Breast epithelium (tissue), 4 donors: ENCODE measurements at places on chromosomes 4 and X. TPM values are rescaled to one million over a fixed set of nuclear protein-coding genes. Genes with fewer than 3 reads are reported as not detected.
A peak's percentile ranks its signal among the peaks of the same experiment; 100 is the strongest.

DNA sequence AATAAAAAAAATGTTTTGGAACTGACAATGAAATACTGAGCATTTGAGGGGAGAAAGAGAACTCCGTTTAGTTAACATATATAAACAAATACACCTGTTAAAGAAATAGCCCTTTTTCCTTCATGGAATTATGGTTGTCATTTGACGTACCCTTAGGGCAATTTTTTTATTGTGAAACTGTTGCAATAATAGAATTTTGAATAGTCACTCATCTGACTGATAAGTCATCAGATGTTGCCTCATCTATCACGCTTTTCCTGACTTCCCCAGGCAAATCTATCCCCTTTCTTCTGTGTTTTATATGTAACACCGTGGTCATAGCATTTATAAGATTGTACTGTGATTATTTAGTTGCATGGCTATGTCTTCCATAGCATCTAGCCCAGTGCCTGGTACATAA, 69.0 kb upstream of the HDAC8 start:
- no peak overlapping the region for H3K4me3 ChIP-seq
- DNase-seq = no peak
- H3K27me3 ChIP-seq = peaks cover 22% of the 10 kb centered on the region

GRCh38 chr4:10461091-10461849, 4.0 kb upstream of the ZNF518B start:
- H3K4me1 ChIP-seq = no peaks in the 10 kb centered on the region
- peak overlapping the region; percentile 28 for H3K4me3 ChIP-seq
- H3K27me3 ChIP-seq = peaks cover 7% of the 10 kb centered on the region
- no peaks in the 10 kb centered on the region for H3K36me3 ChIP-seq
- no peak overlapping the region for H3K27ac ChIP-seq

GRCh38 chr4:98166025-98166730, 22.9 kb upstream of the STPG2 start:
- no peaks in the 10 kb centered on the region for H3K27me3 ChIP-seq
- peak; percentile 50 for DNase-seq
- no peaks in the 10 kb centered on the region for H3K36me3 ChIP-seq
- H3K27ac ChIP-seq = no peak overlapping the region
- H3K4me1 ChIP-seq = no peaks in the 10 kb centered on the region
- H3K4me3 ChIP-seq = no peak overlapping the region

DNA sequence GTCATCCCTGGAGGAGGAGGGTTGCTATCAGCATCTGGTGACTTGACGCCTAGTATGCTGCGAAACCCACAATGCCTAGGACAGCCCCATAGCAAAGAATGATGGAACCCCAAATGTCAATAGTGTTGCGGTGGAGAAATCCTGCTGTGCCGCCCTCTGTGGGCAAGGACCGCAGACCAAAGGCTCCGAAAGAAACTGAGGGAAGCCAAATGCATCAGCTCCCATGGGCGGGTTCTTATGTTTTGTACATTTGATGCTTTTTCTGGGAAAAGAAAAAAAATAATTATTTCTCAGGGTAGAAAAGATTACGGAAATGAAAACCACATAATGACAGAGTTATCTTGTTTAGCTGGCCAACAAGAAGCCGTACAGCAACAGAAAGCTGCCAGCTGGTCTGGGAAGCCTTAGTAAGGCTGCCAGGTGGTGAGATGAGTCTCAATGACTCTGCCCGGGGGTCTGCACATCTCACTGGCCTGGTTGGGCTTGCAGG, 95.0 kb upstream of the TBL1X start:
- H3K36me3 ChIP-seq = no peaks in the 10 kb centered on the region
- no peak for DNase-seq
- H3K4me1 ChIP-seq = no peaks in the 10 kb centered on the region
- H3K27me3 ChIP-seq = peaks cover 9% of the 10 kb centered on the region
- no peak overlapping the region for H3K27ac ChIP-seq

- no peak for DNase-seq
- H3K4me1 ChIP-seq = no peaks in the 10 kb centered on the region
- no peak overlapping the region for H3K4me3 ChIP-seq
- H3K27me3 ChIP-seq = no peaks in the 10 kb centered on the region
- H3K36me3 ChIP-seq = no peaks in the 10 kb centered on the region
Measured at GRCh38 chr4:113499696-113500095, 261.8 kb downstream of the CAMK2D start.

- peak within 1 kb of the TSS; percentile 66 for H3K4me3 ChIP-seq
- H3K4me1 ChIP-seq = no peaks in the 10 kb centered on the region
- no peaks in the 10 kb centered on the region for H3K36me3 ChIP-seq
- peak; percentile 56 for DNase-seq
- H3K27ac ChIP-seq = peak within 1 kb of the TSS; percentile 80
Measured at GRCh38 chrX:132488819-132489577, at the start of gene MBNL3. TSS of gene MBNL3 (minus strand) at chrX:132489038. CDS start at chrX:132439611, 49,427 bp downstream.

- H3K4me1 ChIP-seq = no peaks in the 10 kb centered on the region
- H3K4me3 ChIP-seq = no peak overlapping the region
- no peak overlapping the region for H3K27ac ChIP-seq
- H3K27me3 ChIP-seq = no peaks in the 10 kb centered on the region
- no peak for DNase-seq
Measured at GRCh38 chr4:81314196-81314896, 99.3 kb upstream of the PRKG2 start.

- H3K4me1 ChIP-seq = no peaks in the 10 kb centered on the region
- DNase-seq = no peak
- H3K4me3 ChIP-seq = no peak overlapping the region
- no peaks in the 10 kb centered on the region for H3K36me3 ChIP-seq
- H3K27me3 ChIP-seq = no peaks in the 10 kb centered on the region
- no peak overlapping the region for H3K27ac ChIP-seq
Measured at GRCh38 chrX:6095469-6095868, 133.2 kb downstream of the NLGN4X start.

DNA sequence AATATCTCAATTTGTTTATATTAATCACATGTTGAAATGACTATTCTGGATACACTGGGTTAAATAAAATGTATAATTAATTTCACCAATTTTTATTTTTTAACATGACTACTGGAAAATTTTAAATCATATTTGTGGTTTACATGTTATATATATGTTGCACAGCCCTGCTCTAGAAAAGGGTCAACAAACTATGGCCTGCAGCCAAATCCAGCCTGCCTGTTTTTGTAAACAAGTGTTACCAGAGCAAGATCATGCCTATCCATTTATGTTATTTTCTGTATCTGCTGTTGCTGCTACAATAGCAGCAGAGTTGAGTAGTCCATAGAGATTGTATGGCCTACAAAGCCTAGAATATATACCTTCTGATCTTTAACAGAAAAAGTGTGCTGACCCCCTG, 1.2 kb downstream of the TCEANC start:
- no peaks in the 10 kb centered on the region for H3K4me1 ChIP-seq
- H3K27ac ChIP-seq = no peak overlapping the region
- H3K4me3 ChIP-seq = no peak overlapping the region
- H3K27me3 ChIP-seq = no peaks in the 10 kb centered on the region

- peaks cover 27% of the 10 kb centered on the region for H3K27me3 ChIP-seq
- H3K36me3 ChIP-seq = no peaks in the 10 kb centered on the region
- no peak overlapping the region for H3K4me3 ChIP-seq
- no peaks in the 10 kb centered on the region for H3K4me1 ChIP-seq
- DNase-seq = no peak
- no peak overlapping the region for H3K27ac ChIP-seq
Measured at GRCh38 chr4:80182237-80182866, 15.0 kb upstream of the PRDM8 start.

- no peak overlapping the region for H3K27ac ChIP-seq
- no peak for DNase-seq
- H3K27me3 ChIP-seq = no peaks in the 10 kb centered on the region
- H3K36me3 ChIP-seq = no peaks in the 10 kb centered on the region
Measured at GRCh38 chr4:152886201-152886600, 49.9 kb upstream of the FHDC1 start.

GRCh38 chrX:123860983-123861382, 1.1 kb downstream of the XIAP start:
- H3K4me3 ChIP-seq = peak overlapping the region; percentile 66
- DNase-seq = no peak
- H3K4me1 ChIP-seq = no peaks in the 10 kb centered on the region
- H3K27me3 ChIP-seq = peaks cover 3% of the 10 kb centered on the region

DNA sequence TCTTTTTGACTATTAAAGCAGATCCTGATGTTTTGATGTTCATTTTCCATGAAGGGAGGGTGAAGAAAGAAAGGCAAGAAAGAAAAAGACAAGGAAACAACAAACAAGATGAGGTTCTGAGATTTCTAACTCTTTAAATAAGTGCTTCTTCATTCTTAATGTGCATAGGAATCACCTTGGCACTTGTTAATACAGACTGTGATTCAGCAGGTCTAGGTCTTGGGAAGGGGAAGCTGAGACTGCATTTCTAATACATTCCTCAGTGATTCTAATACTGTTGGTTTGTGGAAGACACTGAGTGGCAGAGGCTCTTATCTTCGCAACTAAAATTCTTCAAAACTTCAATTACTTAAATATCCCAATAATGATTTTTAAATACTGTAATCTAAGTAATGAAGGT, 95.2 kb upstream of the NAP1L5 start:
- H3K27ac ChIP-seq = peak overlapping the region; percentile 85
- no peak for DNase-seq
- H3K36me3 ChIP-seq = no peaks in the 10 kb centered on the region
- no peak overlapping the region for H3K4me3 ChIP-seq

- no peak overlapping the region for H3K4me3 ChIP-seq
- H3K36me3 ChIP-seq = no peaks in the 10 kb centered on the region
- H3K27ac ChIP-seq = no peak overlapping the region
- DNase-seq = no peak
Measured at GRCh38 chrX:16240231-16240905, 73.1 kb downstream of the MAGEB17 start.

GRCh38 chr4:176300565-176300964, 19.2 kb upstream of the SPCS3 start:
- H3K4me3 ChIP-seq = no peak overlapping the region
- no peaks in the 10 kb centered on the region for H3K36me3 ChIP-seq
- no peak for DNase-seq
- no peaks in the 10 kb centered on the region for H3K27me3 ChIP-seq

DNA sequence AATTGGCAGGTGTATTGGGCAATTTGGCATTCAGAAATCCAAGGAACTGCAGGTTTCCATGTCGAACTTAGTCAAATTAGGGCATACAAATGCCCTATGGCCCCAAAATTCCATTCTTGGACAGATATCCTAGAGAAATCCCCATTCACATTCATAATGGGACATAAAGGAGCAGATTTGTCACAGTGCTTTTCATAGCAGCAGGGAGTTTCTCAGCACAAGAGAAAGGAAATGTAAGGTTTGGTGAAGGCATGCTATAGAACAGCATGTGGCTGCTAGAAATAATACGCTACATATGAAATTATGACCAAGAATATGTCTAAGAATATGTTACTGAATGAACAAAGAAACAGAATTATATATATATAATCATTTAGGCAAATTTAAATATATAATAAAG, 437.5 kb upstream of the BOD1L1 start:
- no peaks in the 10 kb centered on the region for H3K27me3 ChIP-seq
- H3K4me3 ChIP-seq = no peak overlapping the region
- no peaks in the 10 kb centered on the region for H3K36me3 ChIP-seq
- DNase-seq = no peak

DNA sequence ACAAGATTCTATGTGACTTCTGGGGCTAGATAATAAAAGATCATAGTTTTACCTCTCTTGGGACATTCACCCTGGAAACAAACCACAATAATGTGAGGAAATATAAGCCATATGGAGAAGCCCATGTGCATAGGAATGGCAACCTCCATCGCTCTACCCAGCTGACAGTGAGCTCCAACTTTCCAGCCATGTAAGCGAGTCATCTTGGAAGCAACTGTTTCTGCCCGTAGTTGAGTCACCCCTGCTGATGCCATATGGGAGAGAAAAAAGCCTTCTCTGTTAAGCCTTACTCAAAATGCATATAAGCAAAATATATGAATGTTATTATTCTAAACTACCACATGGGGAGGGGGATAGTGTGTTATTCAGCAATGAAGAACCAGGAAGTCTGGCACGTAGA, 31.4 kb upstream of the RELL1 start:
- no peaks in the 10 kb centered on the region for H3K36me3 ChIP-seq
- H3K4me3 ChIP-seq = no peak overlapping the region
- no peaks in the 10 kb centered on the region for H3K4me1 ChIP-seq
- no peak overlapping the region for H3K27ac ChIP-seq
- H3K27me3 ChIP-seq = no peaks in the 10 kb centered on the region

- no peak for DNase-seq
- H3K4me3 ChIP-seq = no peak overlapping the region
- no peaks in the 10 kb centered on the region for H3K36me3 ChIP-seq
- no peaks in the 10 kb centered on the region for H3K4me1 ChIP-seq
Measured at GRCh38 chr4:166039822-166040221, 166.8 kb downstream of the TLL1 start.

DNA sequence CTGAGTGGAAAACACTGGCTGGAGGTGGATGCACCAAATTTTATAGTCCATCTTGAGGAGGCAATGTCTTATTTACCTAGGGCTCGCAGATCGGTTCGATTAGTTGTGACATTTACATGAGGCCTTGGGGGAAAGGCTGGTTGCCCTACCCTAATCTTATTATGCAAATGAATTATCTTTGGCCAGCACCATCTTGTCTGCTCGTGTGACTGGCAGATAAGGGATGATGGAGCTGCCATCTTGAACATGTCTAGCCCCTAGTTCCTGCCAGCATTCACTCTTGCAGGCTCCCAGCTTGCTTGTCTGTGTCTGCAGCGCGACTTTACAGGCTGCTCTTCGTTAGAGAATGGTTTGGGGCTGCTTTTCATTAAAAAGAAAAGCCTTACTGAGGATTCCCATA, 61.9 kb downstream of the SEC24B start:
- no peaks in the 10 kb centered on the region for H3K36me3 ChIP-seq
- H3K27me3 ChIP-seq = no peaks in the 10 kb centered on the region

DNA sequence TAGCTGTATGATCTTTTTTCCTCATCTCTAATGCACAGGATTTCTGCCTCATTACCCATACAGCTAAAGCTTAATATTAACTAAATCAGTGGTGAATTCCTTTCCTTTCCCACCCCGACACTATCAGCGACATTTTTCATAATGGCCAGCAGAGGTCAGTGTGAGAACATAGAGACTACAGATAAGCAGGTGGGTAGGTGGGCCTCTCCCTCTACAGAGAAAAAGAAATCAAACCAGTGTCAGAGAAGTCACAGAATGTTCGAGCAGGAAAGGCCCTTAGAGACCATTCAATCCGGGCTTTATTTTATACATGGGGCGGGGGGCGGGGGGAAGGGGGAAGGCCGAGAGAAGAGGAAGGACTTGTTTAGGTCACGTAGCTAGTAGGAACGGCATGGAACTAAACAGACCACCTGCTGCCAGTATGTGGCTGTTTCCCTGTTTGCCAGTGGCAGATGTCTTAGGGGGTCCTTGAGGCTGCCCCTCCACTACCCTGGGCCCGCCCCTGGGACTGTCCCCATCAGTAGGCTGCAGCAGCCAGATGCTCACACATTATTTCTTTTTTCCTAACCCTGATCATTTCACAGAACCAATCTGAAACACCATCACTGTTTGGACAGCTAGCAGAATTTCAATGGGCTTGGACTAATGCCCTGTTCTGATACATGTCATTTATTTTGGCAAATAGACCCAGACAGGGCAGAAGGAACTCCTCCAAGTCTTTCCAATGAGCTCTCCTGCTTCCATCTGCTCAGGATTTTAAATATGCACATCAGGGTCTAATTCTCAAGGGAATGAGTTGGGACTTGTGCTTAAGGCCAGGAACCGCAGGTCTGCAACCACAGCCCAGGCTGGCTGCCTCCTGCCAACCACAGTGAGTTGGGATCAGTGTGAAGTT, 133.4 kb downstream of the ATG4A start:
- H3K36me3 ChIP-seq = no peaks in the 10 kb centered on the region
- no peaks in the 10 kb centered on the region for H3K27me3 ChIP-seq
- no peak overlapping the region for H3K27ac ChIP-seq
- DNase-seq = no peak
- no peaks in the 10 kb centered on the region for H3K4me1 ChIP-seq

PLXNB3 gene
- total RNA-seq = 12.3 TPM

OPHN1 gene
- total RNA-seq = 14.6 TPM

BLOC1S4 gene
- total RNA-seq = 23.6 TPM

MAGEE2 gene
- not detected for total RNA-seq

KIT gene
- 297 TPM for total RNA-seq

PDGFC gene
- 59.7 TPM for total RNA-seq

TASL gene
- 1.4 TPM for total RNA-seq
